ENCODE measurements at places on chromosomes 2 and 18.

GRCh38 chr2:135311268-135311667, 219.8 kb downstream of the ZRANB3 start:
- DNase-seq, result no peak

DNA sequence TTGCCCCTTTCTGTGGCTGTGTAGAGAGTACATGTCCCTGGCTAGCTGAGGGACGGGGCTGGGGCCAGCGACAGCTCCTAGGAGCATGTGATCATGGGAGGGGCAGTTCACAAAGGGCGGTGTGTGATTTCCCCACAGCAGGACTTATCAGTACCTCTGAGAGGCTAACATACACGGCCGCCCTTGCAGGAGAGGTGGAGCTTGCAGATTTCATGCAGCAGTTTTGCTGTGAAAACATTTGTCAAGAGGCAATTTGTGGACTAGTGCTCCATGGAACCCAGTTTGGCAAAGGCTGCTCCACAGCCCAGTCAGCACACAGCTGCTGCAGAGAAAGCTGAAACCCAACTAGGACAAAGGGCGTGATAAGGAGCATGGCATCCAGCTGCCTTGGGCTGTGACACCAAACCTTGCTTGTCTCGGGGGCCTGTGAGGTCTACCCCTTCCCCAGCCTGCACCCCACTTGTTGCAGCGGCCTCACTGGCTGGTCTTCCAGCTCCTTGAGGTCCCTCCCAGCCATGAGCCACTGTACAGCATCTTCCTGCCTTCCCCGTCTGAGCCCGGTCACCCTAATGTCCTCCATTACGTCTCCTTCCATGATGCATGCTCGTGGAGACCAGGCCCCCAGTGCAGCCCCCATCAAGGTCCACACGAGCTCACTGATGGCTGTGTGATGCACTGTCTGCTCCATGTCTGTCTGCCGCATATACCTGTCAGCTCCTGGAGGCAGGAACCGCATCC, 121.4 kb upstream of the HDAC4 start:
- no peak for DNase-seq

DNA sequence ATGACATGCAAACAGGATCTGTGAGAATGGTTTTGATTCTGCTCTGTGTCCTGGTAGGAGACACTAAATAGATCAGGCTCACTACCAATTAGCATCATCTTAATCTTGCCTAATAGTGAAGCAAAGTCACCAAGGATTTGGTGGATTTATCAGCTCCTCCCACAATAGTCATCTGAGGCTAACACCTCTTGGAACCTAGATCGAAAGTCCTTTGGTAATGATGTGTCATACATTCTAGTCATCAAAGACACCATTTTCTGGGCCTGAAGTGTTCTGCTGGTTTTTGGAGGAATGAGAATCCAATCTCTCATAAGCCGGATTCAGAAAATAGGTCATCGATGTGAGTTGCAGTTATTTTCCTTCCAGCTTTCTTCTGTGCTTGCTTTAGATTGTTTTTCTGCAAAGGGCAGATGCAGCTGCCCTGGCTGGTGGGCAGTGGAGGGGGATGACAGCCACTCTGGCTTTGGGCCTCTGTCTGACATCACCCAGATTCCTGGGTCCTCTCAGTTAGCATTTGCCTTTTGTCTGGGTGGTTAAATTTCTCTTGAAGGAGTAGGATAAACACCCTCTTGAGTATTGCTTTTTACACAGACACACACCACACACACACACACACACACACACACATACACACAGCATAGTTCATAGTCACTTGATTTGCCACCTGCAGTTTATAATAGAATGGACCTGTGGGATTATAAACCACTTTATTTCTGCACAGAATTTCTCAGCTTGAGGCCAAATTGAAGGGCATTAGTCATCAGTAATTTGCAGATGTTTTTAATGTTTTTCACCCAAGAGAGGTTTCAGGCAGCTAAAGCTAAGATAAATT, at the start of gene MYO3B:
MYO3B (plus strand) TSS at position 198 of the 832 bp plus-strand sequence; CDS start at position 339, 141 bp downstream.
- DNase-seq, result no peak

- no peak for DNase-seq
Measured at GRCh38 chr2:109614715-109615636, 812 bp downstream of the SOWAHC start.

- DNase-seq, result no peak
Measured at GRCh38 chr2:237316339-237316738, 97.6 kb downstream of the COL6A3 start.

DNA sequence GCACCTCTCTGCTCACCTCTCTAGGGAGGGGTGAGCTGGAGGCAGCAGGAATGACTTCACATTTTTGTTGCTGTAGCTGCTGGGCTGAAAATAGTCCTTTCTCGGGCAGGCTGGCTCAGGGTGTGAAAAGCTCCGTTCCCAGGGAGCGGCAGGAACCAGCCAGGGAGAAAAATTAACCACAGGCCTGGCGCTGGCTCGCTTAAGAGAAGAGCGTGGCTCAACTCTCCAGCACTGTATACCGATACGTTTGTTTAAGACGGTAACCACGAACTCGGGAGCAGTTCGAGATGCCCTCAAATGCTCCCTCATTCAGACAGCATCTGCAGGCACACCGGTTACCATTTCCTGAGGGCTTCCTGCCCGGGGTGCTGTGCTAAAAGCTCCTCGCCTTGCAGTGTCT, 129.6 kb downstream of the CELF4 start:
- no peak for DNase-seq

- DNase-seq, result no peak
Measured at GRCh38 chr2:144835634-144836350, 315.9 kb upstream of the ZEB2 start.

GRCh38 chr2:164948540-164948939, 6.8 kb downstream of the SLC38A11 start:
- DNase-seq, result no peak

GRCh38 chr18:2984703-2985261, 28.2 kb downstream of the LPIN2 start:
- DNase-seq, result no peak

DNA sequence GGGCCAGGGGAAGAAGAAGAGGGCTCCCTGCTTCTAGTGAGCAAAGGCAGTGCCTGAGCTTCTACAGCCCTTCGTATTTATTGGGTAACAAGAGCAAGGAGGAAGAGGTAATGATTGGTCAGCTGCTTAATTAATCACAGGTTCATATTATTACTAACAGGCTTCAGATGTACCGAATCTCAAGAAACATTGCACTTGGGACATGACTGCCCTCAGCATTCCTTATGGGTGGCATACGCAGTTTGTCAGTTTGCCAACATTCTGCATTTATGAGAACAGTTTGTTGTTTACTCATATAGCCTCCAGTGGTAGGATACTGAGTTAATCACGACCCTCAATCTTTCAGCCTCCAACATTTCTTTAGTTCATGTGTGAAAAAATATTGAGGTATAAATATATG, 84.5 kb downstream of the HIBCH start:
- DNase-seq, result no peak

GRCh38 chr2:151770995-151771394, 36.7 kb upstream of the NEB start:
- no peak for DNase-seq

- DNase-seq, result no peak
Measured at GRCh38 chr2:225069966-225070365, 27.7 kb upstream of the DOCK10 start.

- no peak for DNase-seq
Measured at GRCh38 chr2:239012936-239013677, 165.2 kb downstream of the TWIST2 start.

GRCh38 chr2:27907547-27907946, 17.0 kb downstream of the BABAM2 start:
- no peak for DNase-seq

GRCh38 chr2:139353874-139354273, 573.7 kb upstream of the NXPH2 start:
- no peak for DNase-seq

GRCh38 chr18:46054956-46055837, 16.9 kb downstream of the PSTPIP2 start:
- DNase-seq, result no peak

- DNase-seq, result no peak
Measured at GRCh38 chr2:187475499-187476248, 27.6 kb upstream of the CALCRL start.

- DNase-seq, result no peak
Measured at GRCh38 chr2:77397763-77398162, 124.4 kb downstream of the LRRTM4 start.

- DNase-seq, result no peak
Measured at GRCh38 chr2:70946832-70947442, 11.2 kb downstream of the ATP6V1B1 start.

GRCh38 chr2:201132518-201132917, 16.6 kb downstream of the CFLAR start:
- no peak for DNase-seq

DNA sequence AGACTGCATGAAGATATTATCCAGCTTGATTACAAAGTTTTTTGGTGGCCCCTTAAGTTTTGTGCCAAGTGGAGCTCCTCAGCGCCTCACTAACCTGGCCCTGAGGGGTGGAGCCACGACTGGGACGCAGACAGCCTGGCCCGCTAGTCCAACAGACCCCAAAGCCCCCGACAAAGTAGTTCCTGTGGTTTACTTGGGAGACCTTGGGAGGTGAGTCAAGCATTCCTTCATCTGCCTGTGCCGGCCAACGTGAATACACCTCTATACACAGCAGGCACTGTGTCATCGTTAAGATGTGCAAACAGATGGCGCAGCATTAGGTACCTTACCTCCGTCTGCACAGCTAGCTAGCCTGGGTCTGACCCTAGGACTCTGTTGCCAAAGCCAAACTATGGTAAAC, 55.0 kb upstream of the LAMA1 start:
- no peak for DNase-seq

GRCh38 chr2:74227646-74228045, 29.2 kb downstream of the MTHFD2 start:
- no peak for DNase-seq

- DNase-seq, result no peak
Measured at GRCh38 chr18:50038448-50038847, 156.5 kb downstream of the MYO5B start.

DNA sequence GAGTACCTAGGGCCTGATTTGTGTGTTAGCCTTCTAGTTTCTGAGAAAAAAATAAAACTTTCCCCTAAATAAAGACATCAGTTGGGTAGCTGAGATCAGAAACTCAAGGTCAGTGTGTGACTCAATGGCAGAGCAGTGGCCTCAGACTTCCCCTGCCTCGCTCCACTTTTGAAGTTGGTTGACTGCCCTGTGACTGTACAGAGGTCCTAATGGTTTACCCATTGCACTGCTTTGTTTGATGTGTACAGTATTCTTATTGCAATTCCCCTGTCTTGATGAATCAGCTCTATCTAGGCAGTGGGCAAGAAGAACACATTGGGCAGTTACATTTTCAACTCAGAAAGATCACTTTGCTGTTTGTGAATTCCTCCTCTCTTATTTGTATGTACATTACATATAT, 315.7 kb downstream of the KCNS3 start:
- no peak for DNase-seq

GRCh38 chr2:240718896-240719490, 27.3 kb downstream of the AQP12A start:
- DNase-seq, result no peak

GRCh38 chr2:172928756-172929155, 146.9 kb upstream of the MAP3K20 start:
- no peak for DNase-seq

GRCh38 chr2:6645672-6646071, 220.0 kb downstream of the CMPK2 start:
- no peak for DNase-seq

GRCh38 chr2:5387406-5387805, 304.8 kb upstream of the SOX11 start:
- no peak for DNase-seq

GRCh38 chr18:78080761-78081160, 831.1 kb downstream of the GALR1 start:
- no peak for DNase-seq

GRCh38 chr2:225462945-225463344, 63.4 kb downstream of the NYAP2 start:
- no peak for DNase-seq

DNA sequence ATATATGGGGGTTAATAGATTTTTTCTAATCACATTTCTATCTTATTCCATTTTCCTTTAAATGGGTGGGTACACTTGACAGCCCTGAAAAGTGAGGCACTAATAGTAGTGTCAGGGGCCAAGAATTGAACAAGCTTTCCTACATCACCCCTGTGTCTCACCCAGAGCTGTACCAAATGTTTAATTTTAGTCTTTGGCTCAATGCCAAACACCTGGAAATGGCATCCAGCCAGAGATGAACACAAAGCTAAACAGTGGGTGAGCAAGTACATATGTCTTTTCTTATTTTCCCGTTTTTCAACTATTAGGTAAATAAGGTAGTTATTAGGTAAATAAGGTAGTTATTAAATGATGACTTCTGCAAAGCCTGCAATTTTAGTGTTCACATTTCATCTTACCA, 276.3 kb upstream of the ERBB4 start:
- DNase-seq, result no peak

GRCh38 chr18:71485611-71486010, 1058.5 kb downstream of the CBLN2 start:
- DNase-seq, result no peak

DNA sequence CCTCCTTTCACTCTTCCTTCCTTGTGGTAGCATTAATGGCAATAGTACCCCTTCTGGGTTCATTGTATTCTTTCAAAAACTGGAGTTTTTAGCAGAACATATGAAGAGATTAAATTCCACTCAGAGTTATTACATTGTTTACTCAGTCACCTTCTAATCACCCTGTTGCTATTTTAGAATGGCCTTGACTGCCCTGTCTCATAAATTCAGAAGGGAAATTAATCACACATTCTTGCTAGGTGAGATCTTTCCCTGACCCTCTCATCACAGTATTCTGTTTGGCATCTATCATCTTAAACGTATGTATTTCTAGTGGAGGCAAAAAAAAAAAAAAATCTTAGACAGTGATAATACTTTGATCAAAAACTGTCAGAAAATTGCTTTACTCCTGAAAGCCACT, 760.4 kb downstream of the ADCYAP1 start:
- DNase-seq, result no peak

DNA sequence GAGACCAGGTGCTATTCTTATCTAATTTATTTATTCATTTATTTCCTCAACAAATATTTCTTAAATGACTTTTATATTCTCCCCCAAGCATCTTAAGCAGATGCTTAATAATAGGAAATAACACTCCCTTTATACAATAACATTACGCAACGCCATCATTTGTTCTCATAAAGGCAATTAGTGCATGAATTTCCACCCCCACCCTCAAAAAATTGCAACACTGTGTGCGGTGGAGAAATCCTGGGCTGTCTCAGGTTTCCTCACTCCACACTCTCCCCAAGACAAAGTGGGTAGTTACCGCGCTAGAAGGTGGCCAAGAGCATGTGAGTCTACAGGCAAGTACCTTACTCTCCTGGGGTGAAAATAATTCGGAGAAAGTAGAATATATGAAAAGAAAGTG, 37.0 kb upstream of the CTDP1 start:
- DNase-seq, result no peak

DNA sequence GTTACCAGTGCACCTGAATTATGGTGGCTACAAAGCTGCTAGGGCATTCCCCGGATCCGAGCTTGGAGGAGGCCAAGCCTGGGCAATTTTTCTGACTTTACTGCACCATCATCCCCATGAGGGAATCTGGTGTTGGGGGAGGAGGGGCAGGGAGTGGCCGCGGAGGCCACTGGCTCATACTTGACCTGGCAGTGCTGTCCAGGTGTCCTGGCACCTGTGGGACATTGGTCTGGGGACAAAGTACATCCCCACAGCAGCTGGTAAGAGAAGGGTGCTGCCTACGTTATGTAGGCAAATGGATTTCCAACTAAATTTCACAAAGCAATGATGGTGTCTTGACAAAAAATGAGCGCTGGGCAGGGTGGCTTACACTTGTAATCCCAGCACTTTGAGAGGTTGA, 48.3 kb downstream of the KLHL29 start:
- no peak for DNase-seq

- no peak for DNase-seq
Measured at GRCh38 chr2:65073879-65074565, 17.8 kb downstream of the CEP68 start.

GRCh38 chr2:37825586-37825985, 99.5 kb upstream of the RMDN2 start:
- no peak for DNase-seq
